ENCODE measurements at places on chromosomes 16 and 17.

DNA sequence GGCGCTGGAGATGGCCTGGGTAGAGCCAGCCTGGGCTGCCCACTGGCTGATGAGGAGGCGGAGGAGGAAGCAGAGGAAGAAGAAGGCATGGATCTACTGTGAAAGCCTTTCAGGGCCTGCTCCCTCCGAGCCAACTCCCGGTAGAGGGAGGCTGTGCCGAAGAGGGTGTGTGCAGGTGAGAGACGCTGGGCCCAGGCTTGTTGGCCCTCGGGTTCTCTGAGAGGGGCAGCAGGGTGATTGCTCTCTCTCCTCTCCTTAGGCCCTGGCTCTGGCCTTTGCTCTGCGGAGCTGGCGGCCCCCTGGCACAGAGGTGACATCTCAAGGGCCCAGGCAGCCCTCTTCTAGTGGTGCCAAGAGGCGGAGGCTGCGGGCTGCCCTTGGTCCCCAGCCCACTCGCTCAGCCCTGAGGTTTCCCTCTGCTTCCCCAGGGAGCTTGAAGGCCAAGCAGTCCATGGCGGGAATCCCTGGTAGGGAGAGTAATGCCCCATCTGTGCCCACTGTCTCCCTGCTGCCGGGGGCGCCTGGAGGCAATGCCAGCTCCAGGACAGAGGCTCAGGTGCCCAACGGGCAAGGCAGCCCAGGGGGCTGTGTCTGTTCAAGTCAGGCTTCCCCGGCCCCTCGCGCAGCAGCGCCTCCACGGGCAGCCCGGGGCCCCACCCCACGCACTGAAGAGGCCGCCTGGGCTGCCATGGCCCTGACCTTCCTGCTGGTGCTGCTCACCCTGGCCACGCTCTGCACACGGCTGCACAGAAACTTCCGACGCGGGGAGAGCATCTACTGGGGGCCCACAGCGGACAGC, 3.6 kb downstream of the TP53I13 start:
- no peak for DNase-seq

GRCh38 chr17:7713782-7714181, 3.8 kb upstream of the DNAH2 start:
- no peak for DNase-seq

- no peak for DNase-seq
These were observed 5.2 kb upstream of the SH2B1 start for GRCh38 chr16:28858421-28858820.

- DNase-seq: no peak
These were observed 3.9 kb downstream of the VPS35L start for GRCh38 chr16:19559242-19559910.

Data from stimulated activated CD4-positive, alpha-beta T cell treated with anti-CD3 and anti-CD28 coated beads, Interleukin-4, amount 100 ng/mL, for 48 hours (primary cell).